ENCODE measurements at places on chromosomes 1 and 21.

- peak; percentile 85 for DNase-seq
Observed at GRCh38 chr1:19390901-19391595, 78.9 kb downstream of the SLC66A1 start.

- DNase-seq = no peak
Observed at GRCh38 chr1:207815913-207816291, 64.0 kb downstream of the CD46 start.

DNA sequence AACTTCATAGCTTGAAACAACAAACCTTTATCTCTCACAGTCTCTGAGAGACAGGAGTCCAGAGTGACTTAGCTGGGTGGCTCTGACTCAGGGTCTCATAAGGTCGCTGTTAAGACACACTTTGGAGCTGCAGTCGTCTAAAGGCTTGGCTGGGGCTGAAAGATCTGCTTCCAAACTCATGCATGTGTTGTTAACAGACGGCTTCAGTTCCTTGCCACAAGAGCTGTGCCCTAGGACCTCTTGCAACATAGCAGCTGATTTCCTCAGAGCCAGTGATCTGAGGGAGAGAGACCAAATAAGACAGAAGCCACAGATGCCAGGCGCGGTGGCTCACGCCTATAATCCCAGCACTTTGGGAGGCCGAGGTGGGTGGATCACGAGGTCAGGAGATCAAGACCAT is 176.8 kb downstream of the DISC1 start:
- DNase-seq = no peak

DNA sequence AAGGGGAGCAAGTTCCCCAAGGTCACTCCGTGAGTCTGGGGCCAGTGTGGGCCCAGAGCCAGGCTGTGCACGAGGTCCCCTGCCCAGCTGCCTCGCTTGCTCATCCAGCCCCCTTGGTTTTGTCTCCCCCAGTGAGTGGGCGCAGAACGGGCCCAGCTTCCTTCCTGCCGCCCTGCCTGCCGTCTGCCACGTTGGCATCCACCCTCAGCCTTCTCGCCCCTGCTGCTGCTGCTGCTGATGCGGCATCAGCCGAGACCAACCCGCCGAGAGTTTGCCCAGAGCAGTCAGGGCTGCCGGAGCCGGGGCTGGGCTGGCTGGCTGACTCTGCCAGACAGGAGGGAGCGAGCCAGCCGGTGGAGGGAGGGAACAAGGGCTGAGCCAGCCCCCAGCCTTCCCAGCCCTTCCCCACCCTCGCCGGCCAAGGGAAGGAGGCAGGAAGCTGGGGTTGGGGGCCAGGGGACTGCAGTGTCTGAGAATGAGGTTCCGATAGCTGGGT is 31.4 kb upstream of the WASF2 start:
- DNase-seq = no peak

GRCh38 chr1:201408176-201408833 is 9.2 kb upstream of the LAD1 start:
- peak; percentile 25 for DNase-seq

GRCh38 chr1:32172621-32173245 is 6.7 kb upstream of the TXLNA start:
- DNase-seq = no peak

GRCh38 chr1:206666954-206667665 is 17.6 kb upstream of the MAPKAPK2 start:
- DNase-seq = no peak

GRCh38 chr21:27114111-27114510 is 147.2 kb upstream of the ADAMTS5 start:
- DNase-seq = no peak

DNA sequence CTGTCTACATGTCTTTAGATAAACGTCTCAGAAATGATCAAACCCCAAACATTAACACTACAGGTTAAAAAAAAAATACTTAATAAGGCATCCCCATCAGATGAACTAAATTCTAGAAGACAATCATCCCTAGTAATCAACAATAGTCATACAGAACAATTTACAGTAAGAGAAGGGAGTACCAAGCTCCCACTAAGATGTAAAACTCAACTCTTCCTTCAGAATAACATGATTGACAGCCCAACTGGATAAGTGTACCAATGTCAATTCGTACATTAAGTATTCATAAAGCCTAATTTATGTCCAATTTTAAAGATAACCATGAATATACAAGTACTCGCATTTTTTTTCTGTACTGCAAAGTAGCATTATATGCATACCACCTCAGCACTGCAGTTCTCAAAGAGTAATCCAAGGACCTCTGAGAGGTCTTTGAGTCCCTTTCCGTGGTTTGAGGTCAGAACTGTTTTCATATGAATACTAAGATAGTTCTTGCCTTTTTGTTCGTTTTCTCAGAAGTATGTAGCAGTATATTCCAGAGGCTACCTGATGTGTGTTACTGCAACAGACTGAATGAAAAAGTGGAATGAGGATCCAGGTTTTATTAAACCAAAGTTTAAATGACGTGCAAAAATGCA is 6.6 kb downstream of the SCAF4 start:
- DNase-seq = no peak

- DNase-seq = peak; percentile 17
Observed at GRCh38 chr1:205068457-205069040, 15.7 kb downstream of the TMEM81 start.

DNA sequence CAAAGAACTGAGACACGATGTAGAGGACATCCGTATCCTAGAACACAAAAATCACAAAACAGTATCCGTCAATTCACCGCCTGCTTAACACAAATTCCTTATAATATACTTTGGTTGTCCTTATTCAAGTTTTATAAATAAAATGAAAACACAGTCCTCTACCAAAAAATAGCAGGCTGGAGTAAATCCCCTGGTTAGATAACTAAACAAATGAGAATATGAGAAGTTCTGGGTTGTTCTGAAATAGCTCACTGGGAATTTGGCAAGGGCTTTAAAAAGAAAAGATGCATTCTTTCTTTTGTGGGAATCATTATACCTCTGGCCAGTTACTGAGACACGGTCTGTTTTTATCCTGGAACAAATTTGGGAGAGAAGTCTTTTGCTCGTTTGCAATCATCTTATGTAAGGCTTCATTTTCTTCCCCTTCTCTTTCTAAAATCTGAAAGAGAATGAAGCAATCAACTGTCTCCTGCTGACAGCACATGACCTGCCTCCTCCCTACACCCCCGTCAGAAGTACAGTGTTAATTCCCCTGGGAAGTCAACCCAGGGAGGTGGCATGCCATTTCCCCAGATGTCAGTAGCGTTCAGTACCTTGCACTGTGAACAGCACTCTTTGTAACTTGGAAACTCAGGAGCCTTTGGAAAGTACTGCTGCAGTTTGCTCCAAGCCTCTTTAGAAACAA is 37.1 kb upstream of the RAP1GAP start:
- no peak for DNase-seq

DNA sequence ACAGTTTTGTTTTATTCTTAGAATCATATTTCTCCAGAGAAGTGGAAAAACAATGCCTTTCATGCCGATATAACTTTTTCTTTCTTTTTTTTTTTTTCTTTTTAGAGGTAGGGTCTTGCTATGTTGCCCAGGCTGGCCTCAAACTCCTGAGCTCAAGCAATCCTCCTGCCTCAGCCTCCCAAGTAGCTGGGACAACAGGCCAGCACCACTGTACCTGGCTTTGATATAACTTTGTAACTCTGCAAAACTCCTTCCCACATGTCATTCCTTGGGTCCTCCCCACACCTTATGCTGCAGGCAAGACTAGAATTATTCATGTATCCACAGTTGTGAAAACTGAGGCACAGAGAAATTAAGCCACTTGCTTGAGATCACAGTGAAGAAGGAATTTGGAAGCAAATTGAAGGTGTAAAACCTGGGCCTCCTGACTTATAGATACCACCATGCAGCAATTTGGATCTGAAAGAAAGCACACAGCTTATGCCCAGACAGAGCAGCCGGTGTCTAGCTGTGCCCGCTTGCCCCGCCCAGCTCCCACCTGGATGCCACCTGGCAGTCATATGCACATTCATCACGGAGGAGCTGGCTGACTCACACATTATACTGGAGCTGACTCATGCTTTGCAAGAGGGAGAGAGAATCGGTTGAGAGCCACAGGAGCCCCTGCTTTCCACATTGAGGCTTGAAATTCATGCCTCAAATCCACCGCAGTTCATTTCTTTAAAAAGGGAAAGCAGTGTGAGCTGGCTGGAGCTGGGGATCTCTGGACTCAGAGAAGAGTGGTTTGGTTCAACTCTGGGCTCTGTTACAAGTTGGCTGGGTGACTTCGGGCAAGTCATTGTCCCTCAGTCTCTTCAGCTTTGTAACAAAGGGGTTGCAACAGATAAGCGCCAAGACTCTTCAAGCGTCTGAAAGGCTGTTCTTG is 8.3 kb upstream of the SLC2A1 start:
- peak; percentile 74 for DNase-seq

DNA sequence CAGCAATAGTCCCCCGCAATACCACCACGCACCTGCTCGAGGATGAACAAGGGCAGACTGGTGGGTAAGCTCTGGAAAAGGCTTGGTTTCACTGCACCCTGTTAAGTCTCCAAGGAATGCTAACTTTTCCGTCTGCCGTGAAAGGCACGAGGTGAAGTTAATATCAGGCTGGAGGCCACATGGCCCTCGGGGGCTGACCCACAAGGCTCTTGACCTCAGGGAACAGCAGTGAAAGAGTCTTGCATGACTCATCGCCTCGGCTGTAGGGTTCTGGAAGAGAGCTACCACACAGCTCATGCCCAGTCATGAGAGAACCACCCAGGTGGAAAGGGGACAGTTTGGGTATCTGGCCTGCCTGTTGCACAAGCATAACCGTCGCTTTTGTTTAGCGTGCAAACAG is 24.7 kb downstream of the SCCPDH start:
- DNase-seq = no peak

GRCh38 chr1:32338637-32339145 is 2.7 kb upstream of the MARCKSL1 start:
- no peak for DNase-seq

GRCh38 chr21:41235201-41235600 is 67.2 kb downstream of the BACE2 start:
- no peak for DNase-seq

DNA sequence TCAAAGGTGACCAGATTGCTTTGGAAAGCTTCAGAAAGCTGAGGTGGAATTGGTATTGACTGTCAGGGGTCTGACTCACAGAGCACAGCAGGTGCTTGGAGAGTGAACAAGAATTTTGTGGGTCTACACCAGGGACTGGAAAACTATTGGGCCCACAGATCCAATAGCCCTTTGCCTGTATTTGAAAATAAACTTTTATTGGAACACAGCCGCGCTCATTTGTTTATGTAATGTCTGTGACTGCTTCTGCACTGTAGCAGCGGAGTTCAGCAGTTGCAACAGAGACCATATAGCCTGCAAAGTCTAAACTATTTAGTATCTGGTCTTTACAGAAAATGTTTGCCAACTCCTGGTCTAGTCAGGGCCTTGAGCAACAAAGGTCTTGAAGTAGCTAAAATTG is 315.6 kb downstream of the NFIA start:
- DNase-seq = no peak

DNA sequence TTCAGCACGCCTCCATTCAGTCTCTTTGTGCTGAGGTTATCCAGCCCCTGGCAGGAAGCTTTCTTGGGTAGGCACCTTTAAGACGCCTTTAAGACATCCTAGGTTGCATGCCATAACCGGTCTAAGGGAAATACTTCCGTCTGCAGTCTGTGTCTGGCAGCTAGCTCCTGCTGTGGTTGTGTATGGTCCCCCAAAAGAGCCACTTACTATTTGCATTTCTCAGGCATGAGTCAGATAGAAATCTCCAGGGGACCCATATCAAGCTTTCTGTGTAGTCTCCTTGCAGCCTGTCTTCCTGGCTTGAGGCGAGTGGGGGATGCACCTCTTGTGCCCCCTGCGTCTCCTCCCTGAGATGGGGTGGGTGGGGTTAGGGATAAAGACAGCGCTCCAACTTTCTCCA is 10.0 kb upstream of the RYR2 start:
- no peak for DNase-seq

- DNase-seq = no peak
Observed at GRCh38 chr1:228030451-228031201, 23.8 kb downstream of the WNT3A start.

DNA sequence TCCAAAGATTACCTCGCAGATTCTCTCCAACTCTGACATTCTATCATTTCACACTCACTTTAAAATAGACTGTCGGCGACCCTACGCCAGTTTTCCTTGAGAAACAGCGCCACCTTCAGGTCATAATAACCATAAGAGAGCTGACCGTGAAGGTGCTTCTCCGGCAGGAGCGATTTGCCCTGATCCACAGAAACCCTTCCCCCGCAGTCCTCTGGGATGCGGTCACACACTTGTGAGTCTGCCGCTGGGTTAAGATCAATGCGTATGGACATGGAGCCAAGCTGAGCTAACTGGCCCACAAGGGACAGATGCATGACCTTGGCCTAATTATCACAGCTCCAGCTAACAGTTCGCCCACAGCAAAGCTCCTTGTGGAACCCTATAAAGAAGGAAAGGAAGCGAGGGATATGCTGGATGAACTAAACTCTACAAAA is 32.8 kb upstream of the IFNAR2 start:
- peak; percentile 6 for DNase-seq

DNA sequence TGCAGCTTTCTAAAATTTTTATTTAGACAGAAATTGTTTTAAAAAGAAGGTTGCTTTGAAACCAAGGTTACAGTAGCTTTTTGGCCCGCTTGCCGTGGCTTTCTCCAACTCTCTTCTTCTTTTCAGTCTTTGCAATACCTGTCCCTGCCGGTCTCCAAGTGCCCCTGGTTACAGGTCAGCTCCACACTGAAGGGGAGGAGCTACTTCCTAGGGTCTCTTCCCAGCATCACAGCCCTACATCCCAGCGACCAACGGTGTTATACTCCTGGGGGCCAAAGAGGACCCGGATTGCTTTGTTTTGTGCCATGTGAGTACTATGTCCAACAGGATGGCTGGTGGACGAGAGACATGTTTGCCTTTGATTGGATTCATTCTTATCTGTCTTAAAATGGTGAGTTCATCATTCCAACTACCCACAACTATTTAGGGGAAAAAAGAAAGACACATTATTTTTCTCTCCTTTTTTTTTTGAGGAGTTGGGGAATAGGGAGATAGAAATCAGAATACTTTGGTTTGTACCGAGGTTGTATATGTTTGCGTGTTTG is at the start of gene FNDC7:
FNDC7 (plus strand) TSS at position 303 of the 545 bp plus-strand sequence; CDS start at position 329, 26 bp downstream.
- no peak for DNase-seq

DNA sequence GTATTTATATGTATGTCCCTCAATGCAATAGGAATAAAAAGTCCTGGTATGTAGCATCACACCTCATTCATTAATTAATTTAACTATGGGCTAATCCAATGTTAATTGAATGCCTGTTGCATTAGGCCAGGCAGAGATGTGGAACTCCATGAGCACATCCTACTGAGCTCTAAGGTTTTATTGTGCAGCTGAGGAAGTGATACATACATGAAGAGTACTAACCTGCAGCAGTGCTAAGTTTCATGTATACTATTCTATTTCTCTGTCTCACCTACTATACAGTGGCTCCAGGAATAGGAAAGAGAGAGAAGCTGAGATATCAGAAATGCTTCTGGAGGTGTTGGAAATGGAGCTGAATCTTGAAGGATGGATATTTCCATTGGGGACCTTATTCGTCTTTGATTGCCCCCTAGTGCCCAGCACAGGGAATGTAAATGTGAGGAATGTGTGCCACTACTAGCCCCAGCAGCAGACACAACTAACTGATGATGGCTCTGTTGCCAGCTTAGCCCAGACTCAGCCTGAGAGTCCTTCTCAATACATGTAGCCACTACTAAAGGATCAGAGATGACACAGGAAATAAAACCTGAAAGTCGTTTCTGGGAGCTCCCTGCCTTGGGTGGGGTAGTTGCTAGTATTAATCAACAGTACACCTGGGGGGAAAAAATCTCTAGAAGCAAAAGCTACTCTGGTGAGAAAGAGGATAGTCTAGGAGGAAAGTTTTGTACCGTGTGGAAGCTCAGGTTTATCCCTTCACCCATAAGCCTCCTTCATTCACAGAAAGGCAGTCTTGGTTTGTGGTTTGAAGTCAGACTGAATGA is 173.3 kb upstream of the FOXD3 start:
- peak; percentile 14 for DNase-seq

GRCh38 chr1:22250724-22251123 is 107.8 kb upstream of the WNT4 start:
- peak; percentile 15 for DNase-seq
